ENCODE measurements at places on chromosomes 1 and 21. TPM values are rescaled to one million over a fixed set of nuclear protein-coding genes. Genes with fewer than 3 reads are reported as not detected.

The ZNF684 gene
- 6.2 TPM for total RNA-seq

The TLR5 gene
- total RNA-seq, result 0.56 TPM

The KRTAP12-2 gene
- not detected for total RNA-seq

The ADORA3 gene
- not detected for total RNA-seq

The NKAIN1 gene
- not detected for total RNA-seq

The XCL1 gene
- 8.8 TPM for total RNA-seq

The PANK4 gene
- 25.8 TPM for total RNA-seq

The DNALI1 gene
- not detected for total RNA-seq

The LCE1E gene
- 3.7 TPM for total RNA-seq

The DAP3 gene
- total RNA-seq, result 127 TPM

The SPAG17 gene
- total RNA-seq, result not detected

The SLC41A1 gene
- total RNA-seq, result 0.40 TPM

The KRTAP19-1 gene
- not detected for total RNA-seq

The OR2L5 gene
- not detected for total RNA-seq

The IL23R gene
- 0.64 TPM for total RNA-seq

The GPR137B gene
- 14.9 TPM for total RNA-seq

The RGS4 gene
- not detected for total RNA-seq

The PROK1 gene
- total RNA-seq, result not detected

The PADI2 gene
- total RNA-seq, result 0.18 TPM

The DYRK3 gene
- total RNA-seq, result 8.9 TPM

The CAPN9 gene
- total RNA-seq, result not detected

The CNR2 gene
- total RNA-seq, result 15.1 TPM

The TSTD1 gene
- 49.0 TPM for total RNA-seq
